Effector memory CD4-positive, alpha-beta T cell (primary cell): ENCODE measurements at places on chromosomes 5 and 9.

- peak; percentile 66 for DNase-seq
Measured at GRCh38 chr9:130010151-130010988, 32.6 kb downstream of the FNBP1 start.

GRCh38 chr5:68376935-68377334, 161.4 kb downstream of the PIK3R1 start:
- no peak for DNase-seq

DNA sequence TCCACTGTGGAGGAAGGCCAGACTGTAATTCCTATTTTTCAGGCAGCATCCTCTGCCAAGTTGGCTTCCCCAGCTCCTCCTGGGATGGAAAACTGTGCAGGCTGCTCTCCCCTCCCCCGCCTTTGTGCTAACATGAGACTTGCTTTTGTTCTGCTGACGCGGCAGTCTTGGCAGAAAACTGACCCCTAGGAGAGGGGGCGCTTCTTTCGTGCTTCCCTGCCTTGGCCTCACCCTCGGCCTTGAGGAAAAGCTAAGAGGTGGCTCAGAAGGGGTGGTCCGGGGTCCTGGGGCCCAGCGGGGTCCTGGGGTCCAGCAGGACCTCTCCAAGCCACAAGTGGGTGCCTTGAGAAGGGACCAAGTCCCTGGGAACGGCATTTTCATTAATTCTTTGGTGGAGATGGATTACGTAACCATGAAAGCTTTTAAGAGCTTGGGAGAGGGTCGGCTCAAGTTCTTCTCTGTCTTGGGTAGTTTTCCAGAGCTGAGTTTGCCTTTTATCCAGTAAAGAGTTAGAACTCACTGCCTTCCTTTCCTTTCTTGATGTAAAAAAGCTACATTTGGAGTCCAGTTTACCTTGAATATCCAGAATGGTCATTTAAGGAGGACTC, 51.0 kb downstream of the SH3PXD2B start:
- no peak for DNase-seq

DNA sequence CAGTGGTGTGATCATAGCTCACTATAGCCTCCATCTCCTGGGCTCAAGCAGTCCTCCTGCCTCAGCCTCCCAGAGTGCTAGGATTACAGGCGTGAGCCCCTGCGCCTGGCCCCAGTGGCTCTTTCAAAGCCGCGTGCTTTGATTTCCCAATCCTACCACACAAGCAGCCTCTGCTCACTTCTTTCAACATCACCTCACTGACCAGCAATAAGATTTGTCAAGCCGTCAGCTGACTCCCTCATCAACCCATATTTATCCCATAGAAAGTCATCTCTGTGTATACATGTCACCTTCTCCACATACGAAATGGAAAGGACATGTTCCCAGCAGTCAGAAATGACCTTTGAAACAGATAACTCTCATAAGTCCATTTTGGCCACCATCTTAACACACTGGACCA, 26.0 kb downstream of the SLC31A2 start:
- no peak for DNase-seq

GRCh38 chr5:55364537-55365055, 56.8 kb downstream of the MTREX start:
- DNase-seq, result no peak

- DNase-seq, result no peak
Measured at GRCh38 chr9:133999851-134000265, 7.7 kb upstream of the VAV2 start.

- DNase-seq, result no peak
Measured at GRCh38 chr5:21834863-21835262, 1018.3 kb downstream of the CDH12 start.

GRCh38 chr9:116450378-116451139, 236.5 kb upstream of the TRIM32 start:
- DNase-seq, result no peak

- peak; percentile 40 for DNase-seq
Measured at GRCh38 chr9:75152416-75152815, 64.1 kb downstream of the OSTF1 start.

DNA sequence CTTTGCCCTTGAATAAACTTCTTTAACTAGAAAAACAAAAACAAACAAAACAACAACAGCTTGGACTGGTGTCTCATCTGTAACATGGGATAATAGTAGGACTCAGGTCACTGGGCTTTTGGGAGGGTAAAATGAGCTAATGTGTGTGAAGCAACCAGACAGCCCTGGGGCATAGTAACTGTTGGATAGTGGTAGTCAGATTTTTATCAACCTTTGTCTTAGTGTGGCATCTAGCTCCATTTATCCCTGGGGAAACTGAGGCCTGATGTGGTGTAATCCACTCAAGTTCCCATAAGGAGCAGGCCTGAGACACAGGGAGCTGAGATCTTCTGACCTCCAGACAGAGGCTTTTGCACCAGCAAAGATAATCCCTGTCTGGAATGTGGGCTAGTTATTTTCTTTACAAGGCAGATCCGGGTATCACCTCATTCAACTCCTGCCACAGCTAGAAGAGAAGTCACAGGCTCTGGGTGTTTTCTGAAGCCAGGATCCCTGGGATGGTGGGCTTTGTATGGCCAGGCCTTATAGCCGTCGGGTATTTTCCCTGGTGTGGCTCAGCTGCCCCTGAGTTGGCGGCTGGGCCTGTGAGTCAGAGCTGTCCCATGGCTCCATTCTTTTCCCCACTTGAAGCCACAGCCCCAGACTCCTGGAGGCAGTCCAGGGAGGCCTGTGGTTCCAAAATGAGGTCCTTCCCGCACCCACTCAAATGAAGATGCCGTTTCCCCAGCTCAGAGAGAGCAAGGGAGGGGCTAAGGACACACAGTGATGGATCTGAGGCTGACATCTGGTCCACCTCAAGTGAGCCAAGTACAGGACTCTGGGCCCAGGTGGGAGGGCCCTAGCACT, 26.1 kb upstream of the CSF1R start:
- no peak for DNase-seq

DNA sequence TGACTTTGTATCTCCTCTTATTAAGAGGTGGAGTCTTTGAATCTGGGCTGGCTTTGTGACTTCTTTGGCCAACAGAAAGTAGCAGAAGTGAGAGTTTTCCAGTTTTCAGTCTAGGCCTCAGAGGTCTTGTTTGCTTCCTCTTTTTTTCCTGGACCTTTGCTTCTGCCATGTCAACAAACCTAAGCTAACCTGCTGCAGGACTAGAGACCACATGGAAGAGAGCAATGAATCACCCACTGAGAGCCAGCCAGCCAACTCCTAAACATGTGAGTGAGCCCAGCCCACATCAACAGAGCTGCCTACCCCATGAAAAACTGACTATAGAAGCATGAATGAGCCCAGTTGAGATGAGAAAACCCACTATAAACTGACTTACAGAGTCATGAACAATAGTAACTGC, 29.9 kb downstream of the MRPL22 start:
- no peak for DNase-seq

- DNase-seq, result no peak
Measured at GRCh38 chr5:59548807-59549357, 344.6 kb downstream of the PDE4D start.

GRCh38 chr9:89038382-89039103, 47.3 kb downstream of the S1PR3 start:
- DNase-seq, result no peak

DNA sequence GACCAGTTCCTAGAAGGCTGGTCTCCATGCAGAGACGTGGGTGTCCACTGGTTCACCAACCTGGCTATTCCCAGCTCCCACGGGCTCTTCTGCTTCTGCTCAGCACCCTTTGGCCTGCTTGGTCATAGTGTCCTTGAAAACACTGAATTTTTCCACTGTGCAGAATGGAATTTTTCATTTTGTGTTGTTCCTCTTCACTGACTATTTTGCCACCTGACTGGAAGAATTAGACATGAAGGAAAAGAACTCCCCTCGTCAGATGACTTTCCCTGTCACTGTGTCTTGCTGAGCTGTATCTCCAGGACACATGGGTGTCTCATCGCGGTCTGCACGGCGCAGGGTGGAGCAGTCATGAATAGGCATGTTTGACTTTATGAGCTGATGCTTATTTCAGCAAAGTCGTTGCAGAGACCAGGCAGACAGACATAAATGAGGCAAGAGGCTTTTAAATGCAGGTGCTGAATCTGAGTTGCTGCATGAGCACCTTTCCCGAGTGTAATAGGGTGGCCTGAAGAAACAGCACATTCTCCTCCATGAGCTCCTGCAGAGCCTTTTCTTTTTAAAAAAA, 50.2 kb upstream of the SEMA4D start:
- no peak for DNase-seq

- DNase-seq, result no peak
Measured at GRCh38 chr5:127684726-127685467, 18.3 kb upstream of the CCDC192 start.

GRCh38 chr9:95605101-95605500, 88.3 kb upstream of the PTCH1 start:
- no peak for DNase-seq

DNA sequence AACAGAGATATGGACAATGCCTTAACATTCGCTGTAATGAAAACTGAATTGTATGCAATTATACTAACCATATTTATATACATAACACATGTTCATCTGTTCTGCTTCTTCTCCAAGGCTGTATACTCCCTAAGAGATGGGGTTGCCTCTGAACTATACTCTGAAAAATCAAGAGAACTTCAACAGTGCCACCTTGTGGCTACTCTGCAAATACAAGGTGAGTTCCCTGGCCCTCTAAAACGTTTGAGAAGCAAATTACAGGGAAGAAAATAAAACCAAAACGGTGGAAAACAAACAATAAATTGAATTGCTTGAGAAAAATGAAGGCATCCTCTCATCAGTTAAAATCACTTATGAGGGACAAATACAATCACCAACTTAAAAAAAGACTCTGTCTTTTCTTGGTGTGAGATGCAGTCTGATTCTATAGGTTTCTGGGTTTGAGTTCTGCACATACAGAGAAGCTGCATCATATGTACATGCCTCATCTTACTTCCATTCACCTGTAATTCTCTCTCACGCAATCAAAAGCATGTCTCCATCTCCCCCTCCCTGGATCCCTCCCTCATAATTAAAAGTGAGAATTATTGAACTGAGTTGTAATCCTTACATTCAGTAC, 98.6 kb downstream of the FBXW11 start:
- no peak for DNase-seq

- DNase-seq, result no peak
Measured at GRCh38 chr9:98057138-98057799, 737 bp downstream of the NANS start.

- DNase-seq, result no peak
Measured at GRCh38 chr5:168801567-168801966, 222.4 kb upstream of the PANK3 start.

DNA sequence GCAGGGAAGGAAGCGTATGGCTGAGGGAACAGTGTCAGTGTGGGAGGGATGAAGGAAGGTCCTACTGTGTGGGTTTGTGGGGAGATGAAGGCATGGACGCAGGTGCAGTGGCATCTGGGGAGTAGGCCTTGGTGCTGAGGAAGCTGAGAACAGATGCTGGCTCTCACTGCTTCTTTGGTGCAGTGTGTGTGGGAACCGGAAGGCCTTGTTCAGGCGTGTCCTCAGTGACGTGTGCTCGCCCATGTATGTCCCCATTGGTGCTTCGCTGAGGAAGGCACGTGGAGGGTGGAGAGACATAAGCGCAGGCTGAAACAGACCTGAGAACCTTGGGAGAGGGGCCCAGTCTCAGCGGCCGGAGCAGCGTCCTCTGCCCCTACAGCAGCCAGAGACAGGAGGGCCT, 18.7 kb downstream of the ADAMTS13 start:
- no peak for DNase-seq

- no peak for DNase-seq
Measured at GRCh38 chr9:70054521-70054920, 10.9 kb downstream of the MAMDC2 start.

GRCh38 chr9:80881320-80881719, 808.0 kb downstream of the TLE1 start:
- DNase-seq, result no peak

DNA sequence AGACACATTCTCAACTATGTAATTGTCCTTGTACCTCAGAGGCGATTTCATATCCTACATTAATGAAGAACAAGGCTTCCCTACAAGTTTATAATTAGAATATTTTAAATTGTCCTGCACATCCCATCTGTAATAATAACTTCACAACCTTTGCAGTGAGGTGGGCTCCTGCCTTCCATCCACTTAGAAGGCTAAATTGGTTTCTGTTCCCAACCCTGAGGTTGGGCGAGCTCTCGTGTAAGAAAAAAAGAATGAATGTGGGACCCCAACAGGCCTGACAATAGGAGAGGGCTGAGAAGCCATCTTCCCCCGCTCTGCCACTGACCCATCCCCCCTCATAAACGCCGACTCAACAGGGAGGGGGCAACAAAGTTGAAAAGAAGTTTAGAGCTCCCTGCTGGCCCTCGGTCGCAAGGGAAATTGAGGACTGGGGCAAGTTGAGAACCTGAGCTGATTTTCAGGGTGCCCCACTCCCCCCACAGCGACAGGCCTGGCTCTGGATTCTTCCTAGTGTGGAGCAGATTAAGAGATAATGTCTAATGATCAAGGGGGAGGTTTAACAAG, 9.4 kb downstream of the BARHL1 start:
- DNase-seq, result no peak

- DNase-seq, result no peak
Measured at GRCh38 chr5:152102057-152102456, 177.4 kb upstream of the GLRA1 start.

- no peak for DNase-seq
Measured at GRCh38 chr5:174176511-174176910, 131.0 kb downstream of the NSG2 start.

DNA sequence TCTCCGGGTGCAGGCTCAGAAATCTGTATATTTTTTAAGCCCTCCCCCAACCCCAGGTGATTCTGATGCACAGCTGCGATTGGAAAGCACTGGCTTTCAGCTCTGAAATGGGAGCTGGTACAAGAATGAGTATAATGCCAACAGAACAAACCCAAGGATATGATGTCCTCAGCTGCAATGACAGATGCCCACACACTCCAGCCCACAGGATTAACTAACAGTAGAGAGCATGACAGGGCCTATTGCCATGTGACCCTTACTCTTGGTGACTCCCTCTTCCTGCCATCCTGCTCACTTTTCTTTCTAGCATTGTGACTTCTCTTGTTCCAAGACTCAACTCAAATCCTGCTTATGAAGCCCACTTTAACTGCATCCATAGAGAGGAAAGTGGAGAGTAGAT, 174.5 kb downstream of the FGF18 start:
- no peak for DNase-seq

- no peak for DNase-seq
Measured at GRCh38 chr9:121662891-121663580, 11.6 kb downstream of the DAB2IP start.
